Mesothelial cell of epicardium (in vitro differentiated cells): ENCODE measurements at places on chromosomes 3 and 15.
A peak's percentile ranks its signal among the peaks of the same experiment; 100 is the strongest.

DNA sequence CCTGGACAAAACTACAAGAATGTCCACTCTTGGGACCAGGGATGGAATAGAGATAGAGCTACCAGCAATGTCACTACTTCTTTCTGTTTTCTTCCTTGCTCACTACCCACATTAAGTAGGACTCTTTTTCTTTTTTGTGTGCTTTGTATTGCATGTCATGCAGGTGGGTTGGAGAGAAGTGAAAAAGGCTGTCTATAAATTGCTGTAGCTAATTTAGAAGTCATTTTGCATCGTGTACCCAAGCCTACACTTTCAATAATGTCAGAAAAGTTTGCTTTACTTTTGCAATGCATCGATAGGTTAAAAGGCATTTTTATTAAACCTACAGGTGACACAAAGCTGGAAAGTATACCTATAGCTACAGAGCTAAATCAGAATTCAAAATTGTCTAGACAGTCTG lies 58.9 kb downstream of the GTF2E1 start:
- DNase-seq = no peak

GRCh38 chr3:100416863-100417262 lies 15.5 kb downstream of the LNP1 start:
- no peak for DNase-seq

DNA sequence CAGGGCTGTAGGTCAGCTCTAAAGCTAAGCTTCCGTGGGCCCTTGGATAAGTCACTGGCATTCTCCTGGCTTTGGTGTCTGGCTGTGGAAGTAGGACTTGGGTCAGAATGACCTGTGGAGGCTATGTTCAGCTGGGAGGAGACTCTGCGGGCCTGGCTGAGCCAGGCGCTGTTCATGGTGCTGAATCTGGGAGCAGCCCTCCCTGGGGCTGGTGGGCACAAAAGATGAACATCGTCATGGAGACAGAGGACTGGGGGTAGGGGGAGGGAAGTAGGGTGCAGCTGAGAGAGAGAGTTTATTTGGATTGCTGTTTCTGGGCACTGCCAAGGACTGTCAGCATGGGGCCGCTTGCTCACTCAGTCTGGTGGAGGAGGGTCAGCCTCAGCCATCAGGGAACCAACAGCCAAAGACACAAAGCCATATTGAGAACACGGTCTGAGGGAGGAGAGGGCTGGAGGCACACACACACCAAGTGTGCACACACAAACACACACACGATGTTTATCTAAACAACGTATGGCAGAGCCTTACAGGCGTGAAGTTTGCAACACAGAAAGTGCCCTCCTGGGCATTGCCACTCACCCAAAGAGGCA lies 120.7 kb upstream of the LINGO1 start:
- DNase-seq = peak; percentile 75

- no peak for DNase-seq
Observed at GRCh38 chr15:99433026-99433756, 132.6 kb upstream of the MEF2A start.

GRCh38 chr3:134302674-134303073 lies 52.0 kb upstream of the RYK start:
- DNase-seq = no peak

DNA sequence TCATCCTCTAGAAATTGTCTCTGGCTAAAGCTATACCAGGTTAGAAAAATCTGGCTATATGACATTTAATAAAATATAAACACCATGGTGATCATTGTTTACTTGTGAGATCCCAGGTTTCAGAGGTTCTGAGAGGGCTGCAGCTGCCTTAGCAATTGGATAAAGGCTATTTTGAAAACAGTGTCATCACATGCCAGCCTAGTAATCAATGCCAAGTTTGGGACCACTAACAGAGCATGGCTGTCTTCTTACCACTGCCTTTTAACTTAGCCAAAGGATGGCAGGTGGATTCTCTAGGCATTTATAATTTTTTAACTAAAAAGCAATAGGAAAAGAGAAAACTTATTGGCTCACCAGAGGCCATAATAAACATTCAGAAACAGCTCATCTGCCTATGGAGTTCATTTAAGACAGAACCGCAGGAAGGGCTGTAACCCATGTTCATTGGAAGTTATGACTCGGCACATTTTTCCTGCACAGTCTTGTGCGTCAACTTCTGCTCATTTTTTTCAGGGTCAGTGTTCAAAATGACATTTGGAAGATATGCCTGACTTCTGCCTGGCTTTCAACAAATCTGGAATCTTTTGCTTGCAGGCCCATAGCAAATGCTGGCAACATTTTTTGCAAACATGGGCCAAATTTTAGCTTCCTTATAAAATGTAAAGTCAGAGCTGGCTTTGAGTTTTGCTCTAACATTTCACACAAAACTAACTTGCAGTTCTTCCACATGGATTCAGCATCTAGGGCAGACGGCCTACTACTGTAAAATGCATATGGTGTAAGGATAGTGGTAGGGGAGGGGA lies 476.0 kb upstream of the TBL1XR1 start:
- DNase-seq = no peak

- no peak for DNase-seq
Observed at GRCh38 chr3:25962255-25962654, 172.4 kb downstream of the OXSM start.

GRCh38 chr3:38755130-38755529 lies 60.9 kb downstream of the SCN10A start:
- DNase-seq = no peak

DNA sequence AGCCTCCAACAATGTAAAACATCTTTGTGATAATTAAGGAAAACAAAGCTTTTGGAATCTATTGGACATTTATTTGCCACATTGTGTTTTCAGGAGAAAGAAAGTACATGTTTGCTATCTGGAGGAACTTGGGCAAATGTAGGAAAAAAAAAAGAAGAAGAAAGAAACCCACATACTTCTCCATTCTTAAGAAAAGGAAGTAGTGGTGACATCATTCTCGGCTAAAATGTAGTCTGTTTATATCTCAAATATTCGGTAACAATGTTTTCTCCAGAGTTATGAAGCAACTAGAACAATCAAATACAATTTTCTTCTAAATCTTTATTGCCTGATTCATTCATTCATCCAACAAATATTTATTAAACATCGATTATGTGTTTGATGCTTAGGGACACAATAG lies 2.3 kb upstream of the TGFBR2 start:
- no peak for DNase-seq

GRCh38 chr15:41606997-41607396 lies 48.0 kb downstream of the TYRO3 start:
- no peak for DNase-seq

DNA sequence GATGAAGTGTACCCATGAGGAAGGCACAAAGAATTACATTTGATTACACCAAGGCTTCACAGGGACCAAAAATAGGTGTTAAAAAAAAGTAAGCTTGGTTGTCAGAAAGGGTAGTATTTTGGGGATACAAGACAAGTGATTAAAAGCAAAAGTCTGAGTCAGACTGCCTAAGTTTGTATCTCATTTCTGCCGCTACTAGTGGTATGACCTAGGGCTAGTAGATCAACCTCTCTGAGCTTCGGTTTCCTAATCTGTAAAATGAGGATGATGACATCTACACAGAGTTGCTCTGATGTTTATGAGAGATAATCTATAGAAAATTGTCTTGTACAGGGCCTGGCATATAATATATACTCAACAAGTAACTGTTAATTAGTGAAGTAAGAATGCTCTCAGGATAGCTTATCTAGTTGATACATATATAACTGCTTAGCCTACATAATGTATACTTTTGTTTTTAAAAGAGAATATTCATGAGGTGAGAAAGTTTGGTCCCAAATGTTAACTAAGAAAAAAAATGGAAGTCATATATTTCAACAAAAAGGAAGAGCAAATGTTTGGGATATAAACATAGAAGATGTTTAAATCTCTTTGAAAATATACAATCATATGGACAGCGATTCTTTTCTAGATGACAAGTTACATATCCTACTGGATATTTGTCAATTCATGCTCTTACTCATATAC lies 163.0 kb upstream of the SLC2A2 start:
- no peak for DNase-seq

DNA sequence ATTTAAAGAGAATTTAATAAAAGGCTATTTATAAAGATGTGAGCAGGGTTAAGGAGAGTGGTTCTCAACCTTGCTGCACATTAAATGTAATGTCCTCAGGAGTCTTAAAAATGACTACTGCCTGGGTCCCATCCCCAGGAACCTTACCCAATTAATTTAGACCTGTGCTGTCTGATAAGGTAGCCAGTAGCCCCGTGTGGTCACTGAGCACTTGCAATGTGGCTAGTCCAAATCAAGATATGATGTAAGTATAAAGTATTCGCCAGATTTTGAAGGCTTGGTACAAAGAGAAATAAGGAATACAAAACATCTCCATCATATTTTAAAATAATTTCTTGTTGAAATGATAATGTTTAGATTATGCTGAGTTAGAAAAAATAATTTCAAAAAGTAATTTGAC lies 343.3 kb upstream of the PPP2R3A start:
- DNase-seq = no peak

DNA sequence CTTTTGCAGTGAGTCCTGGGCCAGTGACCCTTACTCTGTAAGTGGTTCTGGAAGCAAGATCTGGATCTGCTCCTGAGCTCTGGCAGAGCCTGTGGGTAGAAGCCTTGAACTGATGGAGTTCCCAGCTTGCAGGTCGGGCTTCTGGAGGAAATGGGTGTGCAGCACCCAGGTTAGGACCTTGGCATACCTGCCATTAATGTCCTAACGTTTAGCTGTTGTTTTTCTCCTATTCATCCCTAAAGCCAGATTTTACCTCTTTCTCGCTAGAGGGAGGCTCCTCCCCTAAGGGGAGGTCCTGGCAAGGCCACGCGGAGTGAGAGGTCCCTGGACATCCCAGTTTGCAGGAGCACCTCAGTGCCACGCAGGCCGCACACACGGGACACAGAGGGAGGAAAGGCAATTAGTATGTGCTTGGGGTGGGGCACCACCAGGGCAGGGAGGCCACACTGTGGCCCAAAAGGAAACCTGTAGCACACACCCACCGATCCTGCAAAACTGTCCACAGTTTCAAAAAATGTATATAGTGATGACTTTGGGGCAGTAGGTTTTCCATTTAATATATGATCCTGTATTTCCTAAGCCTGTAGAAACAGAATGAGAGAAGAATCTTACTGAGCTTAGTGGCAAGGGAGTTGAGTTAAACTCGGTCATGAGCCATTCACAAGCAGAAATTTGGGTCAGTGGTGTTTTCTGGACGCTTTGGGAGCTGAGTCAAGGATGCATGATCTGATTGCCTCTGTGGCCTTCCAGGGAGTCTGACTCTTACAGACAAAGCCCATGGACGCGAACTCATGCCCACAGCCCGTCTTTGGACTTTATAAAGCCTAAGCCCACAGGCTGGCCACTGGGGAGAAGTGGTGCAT lies 148.7 kb downstream of the LRRK1 start:
- no peak for DNase-seq

DNA sequence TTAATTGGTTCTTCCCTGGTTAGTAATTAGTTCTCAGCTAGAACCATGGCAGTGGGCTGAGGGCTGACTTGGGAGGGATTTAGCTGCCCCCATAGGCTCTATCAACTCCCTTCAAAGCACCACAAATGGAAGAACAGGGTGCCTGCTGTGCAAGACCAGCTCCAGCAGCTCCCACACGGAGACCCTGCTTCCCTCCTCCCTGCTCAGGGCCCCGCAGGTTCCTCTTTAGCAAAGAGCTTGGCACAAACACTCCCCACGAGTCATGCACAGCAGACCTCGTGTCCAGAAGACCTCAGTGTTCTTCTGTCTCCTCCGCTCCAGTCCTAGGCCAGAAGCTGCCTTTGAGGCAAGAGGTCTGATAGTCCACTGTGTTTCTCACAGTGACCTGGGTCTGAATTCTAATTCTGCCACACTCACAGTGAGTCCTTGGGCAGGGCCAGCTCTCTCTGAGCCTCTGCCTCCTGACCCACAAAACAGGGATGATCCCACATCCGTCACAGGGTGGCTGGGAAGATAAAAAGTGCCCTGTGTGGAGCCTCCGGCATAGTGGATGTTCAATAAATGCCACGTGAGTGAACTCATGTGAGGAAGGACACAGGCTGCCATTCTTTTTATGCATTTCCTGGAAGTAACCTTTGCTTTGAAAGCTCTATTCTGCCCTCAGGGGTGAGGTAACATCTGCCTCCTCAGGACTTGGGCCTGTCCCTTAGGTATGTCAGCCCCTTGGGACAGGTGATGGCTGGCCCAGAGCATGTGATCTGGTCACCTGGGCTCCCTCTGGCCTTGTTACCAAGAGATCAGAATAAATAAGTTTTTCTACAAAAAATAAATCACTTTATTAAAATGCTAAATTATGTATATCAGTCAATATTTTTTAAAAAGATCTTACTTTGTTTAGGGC lies 7.6 kb downstream of the RAB6B start:
- DNase-seq = no peak

GRCh38 chr15:92595506-92596381 lies 59.8 kb downstream of the FAM174B start:
- DNase-seq = no peak

DNA sequence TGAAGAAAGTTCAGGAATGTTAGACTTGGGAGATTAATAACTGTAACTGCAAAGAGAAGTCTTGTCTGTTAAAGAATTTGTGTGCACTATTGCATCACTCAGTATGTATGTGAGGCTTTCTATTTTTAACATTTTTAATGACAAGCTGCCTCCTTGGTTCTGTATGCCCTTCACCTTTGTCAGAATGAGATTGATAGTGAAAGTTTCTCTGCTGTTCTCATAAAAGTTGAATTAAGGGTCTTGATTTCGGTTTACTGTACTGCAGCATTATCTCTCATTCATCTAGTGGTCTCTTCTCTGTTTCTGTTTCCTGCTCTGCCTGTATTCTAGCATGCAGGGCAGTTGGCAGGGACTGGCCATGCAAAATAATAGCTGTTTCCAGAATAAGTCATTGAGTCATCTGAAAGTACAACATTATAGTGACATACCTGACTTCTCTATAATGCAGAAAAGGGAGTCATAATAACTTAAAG lies 454.9 kb downstream of the IL5RA start:
- no peak for DNase-seq

- DNase-seq = no peak
Observed at GRCh38 chr3:59186725-59187124, 136.9 kb upstream of the CFAP20DC start.

- no peak for DNase-seq
Observed at GRCh38 chr3:146590521-146590920, 14.6 kb downstream of the PLSCR5 start.

DNA sequence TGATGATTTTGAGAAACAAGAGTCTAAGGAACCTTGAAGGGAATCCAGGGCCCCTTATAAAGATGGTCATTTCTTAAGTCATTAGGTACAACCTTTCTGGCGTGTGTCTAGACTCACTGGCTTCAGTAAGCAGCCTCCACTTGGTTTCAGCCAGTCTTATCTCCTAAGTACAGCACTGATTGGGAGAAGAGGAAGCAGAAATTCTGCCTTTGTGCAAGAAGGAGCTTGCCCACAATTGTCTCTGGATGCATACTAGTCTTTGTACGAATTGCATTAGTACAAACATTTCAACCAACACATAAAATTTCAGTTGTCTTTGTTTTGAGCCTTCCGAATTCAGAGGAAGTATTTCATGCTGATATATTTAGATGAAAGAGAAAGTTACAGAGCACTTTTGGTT lies 139.4 kb downstream of the SLCO3A1 start:
- no peak for DNase-seq

DNA sequence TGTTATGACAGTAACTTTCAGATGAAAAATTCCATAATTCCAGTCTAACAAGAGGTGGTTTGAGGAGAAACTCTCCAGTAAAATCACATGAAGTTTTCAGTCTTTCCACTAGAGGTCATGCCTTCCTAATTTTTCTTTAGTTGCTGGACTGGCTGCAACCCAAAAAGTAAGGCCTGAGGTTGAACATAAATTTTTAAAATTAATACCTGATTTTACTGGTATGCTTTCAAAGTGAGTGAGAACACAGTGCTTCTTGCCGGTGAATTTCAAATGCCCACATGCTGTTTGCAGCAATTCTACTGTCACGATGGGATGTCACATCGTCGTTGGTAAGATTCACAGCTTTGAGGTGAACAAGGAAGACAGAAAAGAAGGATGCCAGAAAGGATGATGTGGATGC lies 89.0 kb upstream of the FGF12 start:
- DNase-seq = no peak
